ENCODE measurements at places on chromosomes 7 and 10.

DNA sequence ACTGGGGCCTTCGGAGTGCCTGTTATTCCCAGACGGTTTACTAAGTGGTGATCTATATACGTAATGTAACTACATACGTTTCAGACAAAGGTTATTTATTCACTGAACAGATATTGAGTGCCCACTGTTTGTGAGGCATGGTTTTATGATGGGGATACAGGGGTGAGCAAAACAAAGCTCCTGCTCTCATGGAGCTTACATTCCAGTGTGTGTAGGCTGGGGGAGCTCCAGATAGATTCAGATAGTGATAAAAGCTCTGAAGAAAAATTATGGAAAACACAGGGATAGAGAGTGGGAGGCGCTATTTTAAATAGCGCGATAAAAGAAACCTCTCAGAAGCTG lies 466 bp upstream of the DNAJB12 start:
- DNase-seq: no peak

- no peak for DNase-seq
Observed at GRCh38 chr7:15870347-15870746, 183.9 kb upstream of the MEOX2 start.

DNA sequence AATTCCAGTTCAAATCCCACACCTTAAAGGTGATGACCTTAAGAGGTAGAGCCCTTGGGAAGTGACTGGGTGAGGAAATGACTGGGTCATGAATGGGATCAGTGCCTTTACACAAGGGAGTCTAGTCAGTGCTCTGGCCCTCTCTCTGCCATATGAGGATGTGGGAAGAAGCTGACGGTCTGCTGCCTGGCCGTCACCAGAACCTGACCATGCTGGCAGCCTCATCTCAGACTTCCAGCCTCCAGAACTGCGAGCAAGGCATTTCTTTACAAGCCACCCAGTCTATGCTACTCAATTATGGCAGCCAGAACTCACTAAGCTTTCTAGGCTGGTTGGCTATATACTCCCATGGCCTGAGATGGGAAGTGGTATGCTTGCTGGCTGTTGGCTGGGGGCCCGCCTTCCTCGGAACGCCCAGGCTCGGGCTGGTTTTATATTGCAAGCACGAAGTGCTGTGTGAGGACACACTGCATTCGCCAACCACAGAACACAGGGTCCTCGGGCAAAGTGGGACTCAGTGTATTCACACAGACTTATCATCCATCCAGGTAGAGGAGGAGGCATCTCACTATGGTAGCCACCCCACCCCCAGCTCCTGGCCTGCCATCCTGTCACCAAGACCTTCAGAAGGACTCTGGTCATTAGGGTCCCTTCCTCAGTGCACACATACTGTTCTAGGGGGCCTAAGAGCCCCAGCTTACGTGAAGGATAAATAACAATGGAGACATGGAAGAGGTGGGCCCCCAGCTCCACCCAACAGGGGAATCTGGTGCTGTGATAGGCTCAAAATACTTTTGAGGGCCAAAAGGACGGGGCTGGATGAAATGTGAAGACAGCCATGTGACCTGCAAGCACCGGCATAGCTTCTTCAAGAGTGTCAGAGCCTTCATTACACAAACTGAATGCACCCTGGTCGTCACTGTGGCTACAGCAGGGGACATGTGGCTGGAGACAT lies 49.0 kb downstream of the ZRANB1 start:
- no peak for DNase-seq

- no peak for DNase-seq
Observed at GRCh38 chr7:46175221-46175620, 254.1 kb upstream of the IGFBP3 start.

DNA sequence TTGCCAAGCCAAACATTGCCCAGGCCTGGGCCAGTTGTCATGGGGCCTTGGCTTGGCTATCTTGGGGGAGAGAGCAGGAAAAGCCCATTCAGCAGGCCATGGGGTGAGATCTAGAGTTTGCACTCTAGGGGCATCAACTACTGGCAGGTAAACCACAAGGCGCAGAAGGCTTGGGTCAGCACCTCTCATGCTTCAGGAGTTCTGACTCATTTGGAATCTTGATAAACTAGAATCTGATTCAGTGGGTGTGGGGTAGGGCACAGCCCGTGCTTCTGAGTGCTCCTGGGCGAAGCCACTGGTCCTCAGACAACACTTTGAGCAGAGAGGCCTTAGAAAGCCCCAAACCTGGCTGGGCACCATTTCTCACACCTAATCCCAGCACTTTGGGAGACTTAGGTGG lies 81.1 kb downstream of the RGS10 start:
- DNase-seq: no peak

DNA sequence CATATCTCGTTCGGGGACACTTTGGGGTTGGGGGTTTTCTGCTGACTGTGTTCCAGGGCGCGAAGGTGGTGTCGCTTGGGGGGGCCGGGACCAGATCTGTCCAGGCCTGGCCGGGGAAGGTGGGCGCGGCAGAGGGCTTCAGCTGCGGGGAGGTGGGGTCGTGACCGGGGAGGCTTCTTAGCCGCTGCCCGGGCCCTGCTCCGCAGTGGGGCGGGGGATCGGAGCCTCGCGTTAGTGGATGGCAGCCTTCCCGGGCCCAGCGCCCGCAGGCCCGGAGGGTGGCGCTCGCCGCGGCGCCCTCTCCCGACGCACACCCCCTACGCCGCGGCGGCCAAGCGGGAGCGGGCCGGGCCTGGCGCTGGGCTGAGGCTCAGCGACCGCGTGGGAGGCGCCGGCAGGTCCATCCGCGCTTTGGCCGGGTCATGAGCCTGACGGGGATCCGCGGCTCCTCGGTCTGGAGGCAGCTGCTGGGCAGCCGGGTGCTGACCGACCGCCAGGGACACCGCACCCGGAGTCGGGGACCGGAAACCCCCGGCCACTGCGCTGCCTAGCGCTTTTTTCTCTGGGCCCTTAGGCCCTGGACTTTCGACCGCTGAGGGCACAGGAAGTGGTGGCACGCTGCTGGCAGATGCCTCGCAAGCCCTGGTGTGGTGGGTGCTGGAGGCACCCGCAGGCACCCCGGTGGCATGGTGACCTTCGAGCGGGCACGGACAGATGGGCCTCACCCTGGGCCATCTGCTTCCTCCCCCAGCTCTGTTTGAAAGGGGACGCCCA lies 1.2 kb downstream of the AGAP3 start:
- no peak for DNase-seq

GRCh38 chr7:22470981-22471380 lies 29.0 kb downstream of the STEAP1B start:
- no peak for DNase-seq

DNA sequence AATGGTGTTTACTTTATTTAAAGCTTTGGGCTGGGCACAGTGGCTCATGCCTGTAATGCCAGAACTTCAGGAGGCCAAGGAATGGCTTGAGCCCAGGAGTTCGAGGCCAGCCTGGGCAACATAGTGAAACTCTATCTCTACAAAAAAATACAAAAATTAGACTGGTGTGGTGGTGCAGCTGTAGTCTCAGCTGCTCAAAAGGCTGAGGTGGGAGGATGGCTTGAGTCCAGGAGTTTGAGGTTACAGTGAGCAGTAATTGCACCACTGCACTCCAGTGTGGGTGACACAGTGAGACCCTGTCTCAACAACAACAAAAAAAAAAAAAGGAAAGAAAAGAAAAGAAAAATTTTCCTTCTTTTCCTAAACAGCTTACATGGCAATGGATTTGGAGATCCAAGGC lies 22.0 kb downstream of the SLC16A9 start:
- no peak for DNase-seq

DNA sequence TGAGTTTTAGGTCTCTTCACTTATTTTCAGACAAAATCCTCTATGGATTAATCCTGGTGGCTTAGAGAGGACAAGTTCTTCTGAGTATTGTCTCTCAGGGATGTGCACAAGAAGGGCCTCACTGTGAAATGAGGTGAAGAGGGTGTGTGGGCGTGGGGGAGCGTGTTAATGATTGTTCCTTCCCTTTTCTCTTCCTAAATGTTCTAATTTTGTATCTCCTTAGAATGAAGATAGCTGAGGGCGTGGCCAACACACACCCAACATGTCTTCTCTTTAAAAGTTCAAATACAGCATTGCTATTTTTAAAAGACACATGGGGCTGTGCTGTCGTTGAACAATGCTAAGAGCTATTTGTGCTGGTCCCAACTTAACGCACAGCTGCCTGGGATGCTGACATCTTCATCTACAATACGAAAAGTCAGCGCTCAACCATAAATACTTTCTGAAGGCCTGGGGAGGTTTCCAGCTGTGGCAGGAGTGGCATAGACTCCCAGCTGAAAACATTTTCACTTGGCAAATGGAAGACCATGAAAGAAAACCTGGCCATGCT lies 135.9 kb downstream of the JCAD start:
- DNase-seq: no peak

GRCh38 chr10:34520084-34520483 lies 295.0 kb downstream of the PARD3 start:
- no peak for DNase-seq

- DNase-seq: no peak
Observed at GRCh38 chr10:48465860-48466521, 138.9 kb downstream of the ARHGAP22 start.

Data from urinary bladder (tissue), 4 donors.